ENCODE measurements at places on chromosomes 7 and 10. TPM values are rescaled to one million over a fixed set of nuclear protein-coding genes. Genes with fewer than 3 reads are reported as not detected.
A peak's percentile ranks its signal among the peaks of the same experiment; 100 is the strongest.

The DIP2C gene
- total RNA-seq, result 0.62 TPM

GRCh38 chr7:91945476-91945875 is 4.8 kb downstream of the AKAP9 start:
- DNase-seq, result no peak

DNA sequence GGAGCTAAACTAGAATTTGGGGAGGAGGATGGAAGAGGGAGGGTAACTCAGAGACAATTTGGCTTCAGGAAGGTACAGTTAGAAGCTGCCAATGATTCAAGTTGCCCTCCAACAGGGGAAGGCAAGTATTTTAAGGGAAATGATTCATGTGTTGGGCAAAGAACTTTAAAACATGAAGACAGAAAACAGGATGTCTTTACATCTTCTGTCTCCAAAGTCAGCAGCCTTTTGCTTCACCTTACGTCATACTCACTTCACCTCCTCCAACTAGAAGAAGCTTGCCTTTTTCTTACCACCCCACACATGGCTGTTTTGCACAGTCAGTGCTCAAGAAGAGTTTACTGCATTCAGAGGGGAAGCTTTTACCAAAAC is 36.1 kb downstream of the PPP1R3C start:
- no peak for DNase-seq

DNA sequence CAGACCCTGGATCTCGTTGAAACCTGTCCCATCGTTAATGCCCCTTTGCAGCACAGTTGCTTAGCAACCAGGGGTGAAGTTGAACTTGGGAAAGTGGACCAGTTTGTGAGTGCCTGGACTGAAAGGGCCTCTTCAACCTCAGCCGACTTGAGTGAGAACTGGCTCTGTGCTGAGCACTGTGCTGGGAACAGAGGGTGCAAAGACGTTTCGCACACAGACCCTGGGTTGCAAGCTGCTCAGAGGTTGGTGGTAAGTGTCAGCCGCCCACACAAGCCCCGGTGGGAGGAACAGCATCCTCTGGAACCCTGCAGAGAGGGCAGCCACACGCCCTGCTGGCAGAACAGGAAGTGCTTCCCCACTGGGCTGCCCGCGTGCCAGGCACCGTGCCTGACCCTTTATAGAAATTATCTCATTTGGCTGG is 89.2 kb downstream of the CARD11 start:
- DNase-seq, result peak; percentile 70

- DNase-seq, result no peak
Observed at GRCh38 chr7:100007887-100008286, 7.5 kb upstream of the ZKSCAN1 start.

DNA sequence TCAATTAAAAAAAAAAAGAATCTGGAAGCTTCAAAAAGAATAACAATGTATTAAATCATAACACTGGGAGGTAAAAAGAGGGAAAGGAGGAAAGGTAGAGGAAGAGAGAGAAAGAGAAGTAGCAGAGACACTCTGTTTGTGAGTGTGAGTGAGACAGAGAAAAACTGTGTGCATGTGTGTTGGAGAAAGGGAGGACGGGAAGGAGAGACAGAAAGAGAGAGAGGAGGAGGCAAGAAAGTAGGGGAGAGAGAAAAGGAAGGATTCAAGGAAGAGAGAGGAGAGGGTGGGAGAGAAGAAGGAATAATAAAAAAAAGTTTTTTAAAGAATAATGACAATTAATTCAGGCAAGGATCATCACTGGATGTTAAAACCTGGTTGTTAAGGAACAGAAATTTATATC is 77.9 kb downstream of the RNLS start:
- no peak for DNase-seq

The TEX36 gene
- total RNA-seq, result not detected

DNA sequence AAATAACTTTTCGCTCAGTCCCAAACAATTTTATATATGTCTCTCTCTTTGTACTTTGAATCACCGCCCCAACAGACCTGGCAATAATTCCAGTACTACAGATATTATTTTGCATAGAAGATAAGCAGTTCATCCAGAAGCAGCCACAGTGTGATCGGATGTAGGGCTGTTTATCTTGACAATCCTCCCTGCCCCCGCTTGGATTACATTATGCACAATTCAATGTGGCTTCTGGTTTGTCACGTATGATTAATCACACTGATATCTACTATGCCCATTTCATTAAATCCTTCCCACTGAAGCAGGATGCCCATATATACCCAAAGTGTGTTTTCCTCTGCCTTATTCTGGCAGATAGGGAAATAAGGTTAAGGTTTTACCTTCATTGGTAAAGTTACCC is 115.2 kb downstream of the PDE1C start:
- no peak for DNase-seq

DNA sequence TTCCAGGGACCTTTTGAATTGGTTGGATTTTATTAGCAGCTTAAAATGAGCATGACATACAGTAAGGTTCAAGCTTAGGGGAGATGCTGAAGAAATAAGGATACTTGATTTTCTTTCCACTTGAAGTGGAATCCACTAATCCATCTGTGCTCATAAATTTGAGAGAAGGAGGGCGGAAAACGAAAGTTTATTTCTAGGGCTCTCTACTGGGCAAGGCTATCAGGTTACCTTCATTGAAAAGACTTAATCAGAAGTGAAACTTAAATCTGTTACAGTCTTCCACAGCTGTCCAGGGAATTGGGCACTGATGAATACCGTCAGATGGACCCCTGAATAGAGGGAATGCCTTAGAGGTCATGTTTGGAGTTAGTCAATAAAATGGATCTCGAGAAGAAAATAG is 21.8 kb downstream of the AUTS2 start:
- no peak for DNase-seq

The ZNF479 gene
- total RNA-seq, result not detected

Data from activated CD4-positive, alpha-beta memory T cell treated with anti-CD3 and anti-CD28 coated beads for 36 hours (primary cell).